ENCODE measurements at places on chromosomes 11 and 22.

DNA sequence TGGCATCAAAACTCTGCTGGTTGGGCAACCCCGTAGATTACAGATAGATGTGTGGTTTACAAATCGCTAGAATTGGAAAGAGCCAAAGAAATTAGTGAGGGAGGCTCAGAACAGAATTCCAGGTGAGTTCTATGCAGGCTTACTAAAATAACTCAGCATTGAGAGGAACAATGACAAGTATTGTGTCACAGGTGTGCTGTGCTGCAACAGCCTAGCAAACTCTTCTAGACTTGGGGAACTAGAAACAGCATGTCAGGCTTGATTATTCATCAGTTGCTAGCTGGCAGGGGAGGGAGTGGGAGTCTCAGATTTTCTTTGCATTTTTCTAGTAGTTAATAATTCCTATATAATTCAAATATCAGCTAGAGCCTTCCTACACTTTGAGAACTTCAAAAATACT is 26.3 kb upstream of the RASD2 start:
- no peaks in the 10 kb centered on the region for H3K27me3 ChIP-seq
- H3K27ac ChIP-seq: no peak overlapping the region
- H3K4me3 ChIP-seq: no peak overlapping the region
- no peaks in the 10 kb centered on the region for H3K36me3 ChIP-seq
- no peak for DNase-seq
- peaks cover 24% of the 10 kb centered on the region for H3K4me1 ChIP-seq

DNA sequence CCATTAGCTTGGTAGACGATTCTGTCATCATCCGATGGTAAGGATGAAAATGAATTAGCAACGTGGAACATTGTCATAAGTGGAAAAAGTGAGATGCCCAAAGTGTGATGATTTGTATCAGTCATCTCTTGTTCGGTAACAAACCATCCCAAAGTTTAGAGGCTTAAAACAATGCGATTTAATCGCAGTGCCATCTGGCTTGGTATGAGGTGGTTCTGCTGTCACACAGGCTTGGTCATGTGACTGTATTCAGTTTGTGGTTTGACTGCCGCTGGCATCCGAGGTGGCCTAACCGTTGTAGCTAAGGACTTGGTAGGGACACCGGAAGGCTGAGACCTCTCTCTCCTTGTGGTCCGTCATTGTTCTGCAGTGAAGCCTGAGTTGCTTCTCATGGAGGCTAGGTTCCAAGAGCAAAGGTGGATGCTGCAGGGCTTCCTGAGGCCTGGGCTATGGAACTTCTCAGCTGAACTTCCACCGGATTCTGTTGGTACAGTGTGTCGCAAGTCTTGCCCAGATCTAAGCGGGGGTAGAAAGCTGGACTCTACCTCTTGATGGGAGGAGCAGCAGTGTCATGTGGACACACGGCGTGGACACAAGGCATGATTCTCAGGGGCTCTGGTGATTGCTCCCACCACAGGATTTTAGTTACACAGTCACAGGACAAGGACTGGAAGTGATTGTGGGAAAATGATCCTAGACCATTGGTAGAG is 36.3 kb downstream of the BCR start:
- DNase-seq: no peak
- H3K36me3 ChIP-seq: no peaks in the 10 kb centered on the region
- no peaks in the 10 kb centered on the region for H3K27me3 ChIP-seq
- no peak overlapping the region for H3K27ac ChIP-seq
- H3K4me3 ChIP-seq: no peak overlapping the region
- peaks cover 46% of the 10 kb centered on the region for H3K4me1 ChIP-seq

DNA sequence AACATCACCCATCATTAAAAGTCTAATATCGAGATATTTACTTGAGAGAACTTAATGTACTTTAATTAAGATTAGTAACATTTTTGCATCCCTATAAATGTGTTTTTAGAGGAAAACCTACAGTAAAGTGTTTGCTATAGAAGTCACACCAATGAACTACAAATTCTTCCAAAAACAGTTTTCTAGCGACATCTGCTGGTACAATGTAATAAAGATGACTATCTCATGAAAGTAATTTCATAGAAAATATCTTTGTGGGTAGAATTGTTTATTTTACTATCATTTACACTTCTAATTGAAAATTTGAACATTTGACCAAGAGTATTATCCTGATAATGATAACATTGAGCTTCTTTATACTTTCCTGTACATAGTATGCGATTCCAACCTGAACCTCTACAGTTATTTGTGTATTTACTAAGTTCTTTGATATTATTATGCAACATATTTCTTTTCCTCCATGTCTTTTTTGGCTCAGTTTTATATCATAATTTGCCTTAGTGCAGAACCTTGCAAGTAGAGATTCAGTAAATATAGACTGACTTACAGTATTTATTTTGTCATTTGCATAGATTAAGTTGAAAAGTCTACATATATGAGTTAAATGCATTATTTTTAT is 252.7 kb downstream of the TMEM135 start:
- H3K36me3 ChIP-seq: no peaks in the 10 kb centered on the region
- no peaks in the 10 kb centered on the region for H3K4me1 ChIP-seq
- peak; percentile 73 for DNase-seq
- no peak overlapping the region for H3K27ac ChIP-seq
- H3K4me3 ChIP-seq: no peak overlapping the region

GRCh38 chr11:79430280-79430679 is 10.6 kb downstream of the TENM4 start:
- H3K4me1 ChIP-seq: no peaks in the 10 kb centered on the region
- H3K27ac ChIP-seq: no peak overlapping the region
- H3K4me3 ChIP-seq: no peak overlapping the region

GRCh38 chr11:84146826-84147225 is 860.7 kb upstream of the CCDC90B start:
- H3K4me3 ChIP-seq: no peak overlapping the region
- no peaks in the 10 kb centered on the region for H3K4me1 ChIP-seq
- no peak overlapping the region for H3K27ac ChIP-seq
- no peak for DNase-seq

DNA sequence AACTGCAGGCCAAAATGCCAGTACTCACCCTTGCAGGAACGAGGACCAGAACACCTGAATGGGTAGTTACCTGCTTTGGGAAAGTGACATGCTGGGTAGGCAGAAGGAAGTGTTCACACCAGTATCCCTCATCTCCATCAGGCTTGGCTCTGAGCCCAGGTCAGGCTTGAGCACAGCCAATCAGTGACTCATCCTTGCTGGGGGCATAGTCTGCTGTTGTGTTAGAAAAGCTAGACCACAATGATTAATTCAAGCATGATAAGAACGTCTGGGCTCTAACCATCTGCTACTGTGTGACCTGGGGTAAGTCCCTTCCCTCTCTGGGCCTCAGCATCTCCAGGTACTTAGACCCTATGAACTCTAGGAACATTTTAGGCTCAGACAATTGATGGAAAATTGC is 450.4 kb downstream of the MIAT start:
- peaks cover 49% of the 10 kb centered on the region for H3K4me1 ChIP-seq
- no peaks in the 10 kb centered on the region for H3K36me3 ChIP-seq
- DNase-seq: peak; percentile 91
- no peak overlapping the region for H3K4me3 ChIP-seq
- H3K27me3 ChIP-seq: no peaks in the 10 kb centered on the region

DNA sequence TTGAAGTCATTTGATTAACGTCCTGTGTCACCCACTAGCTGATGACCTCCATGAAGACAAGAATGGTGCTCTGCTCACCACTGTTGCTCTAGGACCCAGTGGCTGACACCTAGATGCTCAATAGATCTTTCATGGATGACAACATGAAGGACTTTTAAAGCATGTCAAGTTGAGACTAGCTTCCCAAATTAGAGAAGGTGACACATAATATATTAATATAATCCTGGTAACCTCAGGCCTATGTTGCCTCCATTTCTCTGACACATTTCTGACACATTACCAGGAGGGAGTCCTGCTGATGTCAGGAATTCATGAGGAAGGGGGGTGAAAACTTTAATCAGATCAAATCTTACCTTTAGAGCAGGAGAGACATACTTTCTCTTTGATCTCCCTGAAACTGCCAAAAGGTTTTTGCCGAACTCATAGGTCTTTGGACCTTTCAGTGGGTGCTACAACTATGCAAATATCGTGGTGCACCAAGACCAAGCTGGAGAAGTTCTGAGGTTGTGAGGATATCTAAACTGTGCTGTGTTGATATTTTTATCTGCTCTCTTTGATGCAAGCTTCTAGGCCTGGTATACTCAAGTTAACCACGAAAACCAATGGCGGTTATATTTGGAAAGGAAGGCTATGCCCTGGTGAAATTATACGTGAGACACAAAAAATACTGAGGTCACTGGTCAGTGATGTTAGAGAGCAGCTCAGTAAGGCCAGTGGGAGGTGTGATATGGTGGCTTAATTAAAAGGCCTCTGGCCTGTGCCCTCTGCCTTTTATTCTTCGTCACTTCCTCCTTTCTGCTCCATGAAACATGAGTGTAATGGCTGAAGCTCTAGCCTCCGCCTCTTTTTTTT is 13.2 kb upstream of the AMPD3 start:
- no peak for DNase-seq
- H3K4me1 ChIP-seq: no peaks in the 10 kb centered on the region
- H3K27me3 ChIP-seq: no peaks in the 10 kb centered on the region

- peaks cover 52% of the 10 kb centered on the region for H3K4me1 ChIP-seq
- no peaks in the 10 kb centered on the region for H3K27me3 ChIP-seq
- peak overlapping the region; percentile 76 for H3K4me3 ChIP-seq
- DNase-seq: no peak
Observed at GRCh38 chr22:46068181-46068592, 82.1 kb upstream of the PPARA start.

DNA sequence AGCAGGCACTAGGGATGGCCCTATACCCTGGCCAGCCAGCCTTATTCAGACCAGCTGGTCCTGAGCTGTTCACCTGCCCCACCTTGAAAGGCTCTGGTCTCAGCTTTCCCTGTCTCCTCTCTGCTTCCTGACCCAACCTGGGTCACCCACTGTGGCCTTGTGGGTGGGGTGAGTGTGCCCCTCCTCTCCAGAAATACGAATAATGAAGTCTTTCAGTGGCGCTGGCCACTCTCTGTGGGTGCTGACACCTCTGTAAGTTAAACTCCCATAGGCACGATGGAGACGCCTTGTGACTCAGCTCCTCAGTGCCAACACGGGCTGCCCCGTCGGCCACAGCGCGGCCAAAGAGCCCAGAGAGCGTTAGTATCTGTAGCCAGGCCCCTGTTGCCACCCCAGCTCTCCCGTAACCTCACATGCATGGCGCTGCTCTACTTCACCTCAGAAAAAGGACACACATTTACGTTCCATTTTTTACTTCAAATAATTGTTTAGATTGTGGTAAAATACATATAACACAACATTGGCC is 74.6 kb upstream of the SEPTIN5 start:
- no peak for DNase-seq
- no peak overlapping the region for H3K27ac ChIP-seq
- H3K36me3 ChIP-seq: no peaks in the 10 kb centered on the region
- H3K4me1 ChIP-seq: no peaks in the 10 kb centered on the region

DNA sequence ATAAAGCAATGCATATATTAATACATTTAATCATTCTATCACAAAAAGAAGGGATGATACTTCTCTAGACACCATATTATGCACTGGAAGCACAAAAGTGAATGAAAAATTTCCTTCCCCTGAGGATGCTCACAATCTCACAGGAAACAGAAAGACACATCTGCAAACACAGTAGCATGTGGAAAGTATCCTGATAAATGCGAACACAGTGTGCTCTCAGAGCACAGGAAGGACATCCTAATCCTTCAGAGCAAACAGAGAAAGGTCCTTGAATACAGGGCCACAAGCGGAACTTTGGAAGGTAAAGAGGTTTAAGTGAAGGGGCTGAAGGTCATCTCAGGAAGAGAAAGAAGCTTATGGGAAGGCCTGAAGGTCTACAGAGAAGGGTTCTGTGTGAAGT is 524.6 kb upstream of the LRRC4C start:
- H3K36me3 ChIP-seq: no peaks in the 10 kb centered on the region
- H3K4me3 ChIP-seq: no peak overlapping the region
- no peak overlapping the region for H3K27ac ChIP-seq
- no peak for DNase-seq
- H3K4me1 ChIP-seq: no peaks in the 10 kb centered on the region

DNA sequence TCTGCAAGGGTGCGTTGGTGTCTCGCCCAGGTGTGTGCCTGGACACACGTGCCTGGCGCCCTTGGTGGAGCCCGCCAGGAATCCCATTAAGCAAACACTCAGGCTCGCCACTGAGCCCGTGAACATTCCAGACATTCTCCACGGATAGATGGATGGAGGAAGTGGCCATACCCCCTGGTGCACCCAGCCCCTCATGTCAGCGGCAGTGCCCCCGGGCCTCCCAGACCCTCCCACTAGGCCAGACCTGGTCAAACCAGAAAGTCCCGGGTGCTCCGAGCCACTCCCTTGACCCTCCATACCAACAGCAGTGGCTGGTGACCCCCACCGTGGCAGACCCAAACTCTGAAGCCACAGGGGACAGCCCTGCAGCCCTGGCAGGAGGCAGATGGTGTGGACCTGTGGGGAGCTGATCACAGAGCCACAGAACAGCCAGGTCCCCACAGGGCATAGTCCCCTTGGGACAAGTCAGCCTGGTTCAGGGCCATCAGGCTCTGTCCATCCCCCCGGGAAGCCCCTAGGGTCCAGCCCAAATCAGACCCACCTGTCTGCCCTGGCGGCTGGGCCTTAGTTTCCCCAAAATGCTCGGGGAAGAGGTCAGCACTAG is 1.9 kb downstream of the EPS8L2 start:
- H3K4me3 ChIP-seq: peak overlapping the region; percentile 87
- no peaks in the 10 kb centered on the region for H3K27me3 ChIP-seq
- no peak overlapping the region for H3K27ac ChIP-seq
- 0 out of 2 replicates have a peak, but pooled peaks cover 4% of the 10 kb centered on the region for H3K36me3 ChIP-seq
- DNase-seq: no peak

GRCh38 chr22:50469377-50470305 is 5.2 kb downstream of the SBF1 start:
- H3K4me1 ChIP-seq: peaks cover 27% of the 10 kb centered on the region
- no peaks in the 10 kb centered on the region for H3K27me3 ChIP-seq
- H3K36me3 ChIP-seq: no peaks in the 10 kb centered on the region
- no peak overlapping the region for H3K27ac ChIP-seq
- no peak overlapping the region for H3K4me3 ChIP-seq

DNA sequence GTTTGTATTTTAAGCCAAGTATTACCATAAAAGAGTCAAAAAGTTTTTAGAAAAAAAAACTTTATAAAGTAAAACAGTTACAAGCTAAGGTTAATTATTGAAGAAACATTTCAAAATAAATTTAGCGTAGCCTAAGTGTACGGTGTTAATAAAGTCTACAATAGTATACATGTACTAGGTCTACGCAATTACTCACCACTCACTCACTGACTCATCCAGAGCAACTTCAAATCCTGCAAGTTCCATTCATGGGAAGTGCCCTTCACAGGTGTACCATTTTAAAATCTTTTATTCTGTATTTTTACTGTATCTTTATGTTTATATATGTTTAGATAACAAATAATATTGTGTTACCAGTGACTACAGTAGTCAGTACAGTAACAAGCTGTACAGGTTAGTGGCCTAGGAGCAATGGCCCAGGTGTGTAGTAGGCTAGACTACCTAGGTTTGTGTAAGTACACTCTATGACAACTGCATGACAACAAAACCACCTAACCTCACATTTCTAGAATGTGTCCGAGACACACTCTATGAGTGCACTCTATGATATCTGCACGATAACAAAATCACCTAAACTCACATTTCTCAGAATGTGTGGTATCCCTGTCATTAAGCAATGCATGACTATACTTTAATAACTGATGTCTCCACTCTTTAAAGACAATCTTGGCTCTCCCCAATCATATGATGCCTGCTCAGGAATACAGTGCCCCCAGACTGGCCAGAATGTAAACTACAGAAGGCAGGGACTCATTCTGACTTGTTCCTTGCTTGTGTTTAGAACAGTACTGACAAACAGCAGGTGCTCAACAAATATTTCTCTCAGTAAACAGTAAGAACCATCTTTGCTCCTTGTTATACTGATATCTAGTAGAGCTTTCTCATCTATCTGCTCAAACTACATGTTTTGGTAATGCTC is 21.2 kb downstream of the KMT5B start:
- H3K4me3 ChIP-seq: no peak overlapping the region
- H3K36me3 ChIP-seq: no peaks in the 10 kb centered on the region
- H3K27me3 ChIP-seq: no peaks in the 10 kb centered on the region
- H3K27ac ChIP-seq: no peak overlapping the region
- H3K4me1 ChIP-seq: peaks cover 11% of the 10 kb centered on the region

Measured in GM23248 (cell line).